Cerebellar cortex (tissue), 1 donor: ENCODE measurements at places on chromosomes 4 and X.

GRCh38 chr4:144894573-144894972 is 203.4 kb downstream of the ANAPC10 start:
- no peak for DNase-seq

GRCh38 chrX:40174001-40174853 is 76.5 kb upstream of the BCOR start:
- peak; percentile 42 for DNase-seq

GRCh38 chr4:111854494-111855087 is 290.7 kb upstream of the FAM241A start:
- DNase-seq, result peak; percentile 25

GRCh38 chr4:40586034-40586433 is 43.6 kb downstream of the RBM47 start:
- DNase-seq, result no peak

DNA sequence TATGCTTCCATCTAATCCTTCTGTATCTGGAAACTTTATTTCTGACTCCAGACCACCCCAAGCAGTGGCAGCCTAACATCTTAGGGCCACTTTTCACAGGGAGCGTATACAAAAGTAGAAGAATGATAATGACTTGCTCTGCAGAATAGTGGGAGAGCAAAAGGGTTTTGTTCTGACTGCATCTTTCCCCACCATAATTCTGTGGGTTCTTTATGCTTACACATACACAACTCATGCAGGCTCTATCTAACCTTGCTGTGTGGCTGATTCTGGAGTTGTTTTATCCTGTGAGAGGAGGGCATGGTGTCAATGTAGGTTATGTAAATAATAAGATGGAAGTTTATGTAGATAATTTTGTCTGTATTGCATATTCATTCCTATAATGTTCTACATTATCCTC is 42.4 kb upstream of the NDNF start:
- no peak for DNase-seq

- no peak for DNase-seq
Observed at GRCh38 chrX:130725519-130725918, 177.5 kb downstream of the ENOX2 start.

GRCh38 chrX:87517571-87518141 is at the start of gene KLHL4:
TSS of gene KLHL4 (plus strand) at chrX:87517802. CDS start at chrX:87517894, 92 bp downstream.
- DNase-seq, result no peak

GRCh38 chr4:2354760-2355159 is 63.7 kb downstream of the ZFYVE28 start:
- no peak for DNase-seq

- no peak for DNase-seq
Observed at GRCh38 chr4:71050809-71051208, 57.4 kb downstream of the DCK start.

- no peak for DNase-seq
Observed at GRCh38 chr4:579543-580175, 3.6 kb upstream of the TMEM271 start.

- no peak for DNase-seq
Observed at GRCh38 chr4:131370846-131371245, 1778.2 kb upstream of the PCDH10 start.

GRCh38 chr4:127239902-127240763 is 392.6 kb upstream of the INTU start:
- no peak for DNase-seq

- no peak for DNase-seq
Observed at GRCh38 chr4:108426493-108426892, 193.9 kb upstream of the RPL34 start.

- no peak for DNase-seq
Observed at GRCh38 chr4:151541389-151542071, 132.6 kb downstream of the FHIP1A start.

DNA sequence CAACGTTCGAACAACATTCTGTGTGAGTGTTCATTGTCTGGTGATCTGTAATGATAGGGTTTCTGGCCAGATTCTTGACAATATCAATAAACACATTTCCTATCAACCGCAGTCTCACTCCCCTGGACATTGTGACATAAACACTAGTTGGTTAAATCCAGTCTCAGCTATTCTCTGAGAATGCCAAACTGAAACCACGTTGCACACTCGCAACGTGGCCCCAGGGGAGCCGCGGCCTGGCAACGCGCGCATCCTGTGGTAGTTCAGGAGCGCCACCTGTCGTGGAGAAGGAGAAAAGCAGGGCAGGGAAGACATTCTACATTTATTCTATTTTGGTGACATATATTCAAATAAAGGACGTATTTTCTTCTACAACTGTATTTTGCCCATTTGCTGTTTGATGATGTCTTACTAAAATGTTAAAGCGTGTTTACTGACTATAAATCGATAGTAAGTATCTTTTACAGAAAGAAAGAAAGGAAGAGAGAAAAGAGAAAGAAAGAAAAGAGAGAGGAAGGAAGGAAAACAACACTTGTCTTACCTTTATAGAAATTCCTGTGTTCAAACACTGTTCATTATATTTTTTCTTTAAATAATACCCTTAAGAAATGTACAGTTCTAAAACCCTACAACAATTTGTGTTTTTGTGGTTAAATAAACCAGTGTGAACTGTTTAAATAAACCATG is 738.3 kb upstream of the FRG1 start:
- peak; percentile 3 for DNase-seq

GRCh38 chrX:137563681-137564651 is 2.0 kb upstream of the ZIC3 start:
- DNase-seq, result no peak

GRCh38 chrX:1169189-1169588 is 43.3 kb downstream of the CRLF2 start:
- DNase-seq, result no peak

- no peak for DNase-seq
Observed at GRCh38 chrX:68061206-68061535, 372.1 kb downstream of the OPHN1 start.

DNA sequence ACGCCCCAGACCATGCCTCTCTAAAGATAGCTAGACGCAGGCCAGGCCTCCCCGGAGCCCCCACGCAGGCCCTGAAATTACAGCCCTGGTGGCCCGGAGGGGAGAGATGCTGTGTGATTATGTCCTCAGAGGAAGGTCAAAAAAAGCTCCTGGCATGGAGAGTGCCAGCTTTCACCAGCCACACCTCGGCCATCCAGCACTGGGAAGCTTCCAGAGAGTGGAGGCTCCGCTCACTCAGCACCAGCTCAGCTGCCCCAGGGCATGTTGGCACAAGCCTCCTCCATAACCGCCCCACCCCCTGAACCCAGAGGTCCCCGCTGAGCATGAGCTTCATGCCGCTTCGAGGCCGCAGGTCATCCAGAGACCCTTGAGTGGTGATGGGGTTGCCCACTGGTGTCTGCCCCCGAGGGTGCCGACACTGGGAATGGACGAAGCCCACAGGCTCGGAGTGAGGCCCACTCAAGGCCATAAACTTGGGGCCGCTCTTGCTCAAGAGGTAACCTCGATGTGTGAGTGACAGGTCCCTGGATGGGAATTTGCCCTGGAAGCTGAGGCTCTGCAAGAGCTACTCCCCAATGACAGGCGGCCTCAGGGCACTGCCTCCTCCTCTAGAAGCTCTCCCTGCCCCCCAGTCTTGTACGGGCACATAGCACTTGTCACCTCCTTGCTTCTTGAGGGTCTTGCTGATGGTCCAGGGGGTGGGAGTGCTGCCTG is 4.4 kb upstream of the BGN start:
- no peak for DNase-seq

- DNase-seq, result no peak
Observed at GRCh38 chr4:143382596-143382995, 45.9 kb downstream of the GAB1 start.

DNA sequence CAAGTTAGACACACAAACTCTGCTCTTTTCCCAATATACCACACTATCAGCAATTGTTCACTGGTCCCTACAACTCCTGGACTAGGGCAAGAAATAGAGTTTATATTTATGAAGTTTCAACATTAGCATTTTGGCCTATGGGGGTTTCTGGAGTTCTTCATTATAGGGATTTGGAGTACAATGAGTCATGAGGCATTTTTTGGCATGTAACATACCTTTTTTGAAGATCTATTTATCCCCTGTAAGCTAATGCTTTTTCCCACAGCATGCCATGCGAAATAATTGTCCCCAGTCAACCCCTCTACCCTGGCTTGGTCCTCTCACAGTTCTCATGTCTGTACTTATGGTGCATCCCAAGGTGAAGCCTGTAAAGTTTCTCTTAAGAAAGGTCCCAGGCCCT is 36.7 kb upstream of the EDA2R start:
- DNase-seq, result no peak

DNA sequence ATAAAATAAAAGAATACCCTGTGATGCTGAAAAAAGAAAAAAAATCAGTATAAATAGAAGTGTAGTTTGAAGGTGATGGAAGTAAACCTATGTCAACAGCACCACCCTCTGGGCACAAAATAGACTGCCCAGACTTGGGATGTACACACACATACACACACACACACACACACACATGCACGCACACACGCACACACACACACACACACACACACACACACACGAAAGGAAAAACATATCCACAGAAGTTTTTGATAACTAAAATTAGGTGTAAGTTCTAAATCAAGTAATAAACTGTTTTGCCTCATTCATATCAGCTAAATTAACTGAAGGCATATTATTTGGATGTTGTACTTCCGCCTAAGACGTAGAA is 40.5 kb downstream of the ANXA5 start:
- DNase-seq, result peak; percentile 42

DNA sequence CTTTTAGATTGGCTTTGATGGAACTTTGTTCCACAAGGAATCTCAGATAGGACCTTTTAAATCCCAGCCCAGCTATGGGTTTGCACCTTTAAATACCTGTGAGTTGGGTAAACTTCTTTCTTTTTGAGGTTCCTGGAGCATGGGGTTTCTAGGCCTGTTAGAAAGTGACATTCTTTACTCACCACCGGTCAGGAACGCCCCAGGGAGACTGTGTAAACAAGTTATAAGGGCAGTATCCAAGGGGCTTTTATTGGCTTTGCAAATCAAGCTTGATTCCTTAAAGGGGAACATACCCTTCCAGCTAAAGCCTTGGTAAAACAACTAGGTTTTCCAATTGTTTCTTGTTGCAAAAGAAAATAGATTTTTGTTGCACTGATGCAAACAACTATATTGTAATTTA is 93.4 kb downstream of the TENT5D start:
- DNase-seq, result no peak

DNA sequence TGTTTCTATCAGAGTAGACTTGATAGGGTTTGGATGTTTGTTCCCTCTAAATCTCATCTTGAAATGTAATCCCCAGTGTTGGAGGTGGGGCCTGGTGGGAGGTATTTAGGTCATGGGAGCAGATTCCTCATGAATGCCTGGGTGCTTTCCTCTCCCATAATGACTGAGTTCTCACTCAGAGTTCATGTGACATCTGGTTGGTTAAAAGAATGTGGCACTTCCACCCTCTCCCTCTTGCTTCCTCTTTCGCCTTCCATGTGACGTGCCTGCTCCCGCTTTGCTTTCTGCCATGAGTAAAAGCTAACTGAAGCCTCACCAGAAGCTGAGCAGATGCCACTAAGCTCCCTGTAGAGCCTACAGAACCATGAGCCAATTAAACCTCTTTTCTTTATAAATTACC is 47.3 kb upstream of the SRPX start:
- DNase-seq, result no peak

- DNase-seq, result no peak
Observed at GRCh38 chr4:102667001-102667400, 93.8 kb downstream of the MANBA start.

GRCh38 chrX:75986976-75987375 is 185.9 kb upstream of the PBDC1 start:
- DNase-seq, result no peak

GRCh38 chr4:150280081-150280895 is 202.0 kb downstream of the DCLK2 start:
- DNase-seq, result no peak

DNA sequence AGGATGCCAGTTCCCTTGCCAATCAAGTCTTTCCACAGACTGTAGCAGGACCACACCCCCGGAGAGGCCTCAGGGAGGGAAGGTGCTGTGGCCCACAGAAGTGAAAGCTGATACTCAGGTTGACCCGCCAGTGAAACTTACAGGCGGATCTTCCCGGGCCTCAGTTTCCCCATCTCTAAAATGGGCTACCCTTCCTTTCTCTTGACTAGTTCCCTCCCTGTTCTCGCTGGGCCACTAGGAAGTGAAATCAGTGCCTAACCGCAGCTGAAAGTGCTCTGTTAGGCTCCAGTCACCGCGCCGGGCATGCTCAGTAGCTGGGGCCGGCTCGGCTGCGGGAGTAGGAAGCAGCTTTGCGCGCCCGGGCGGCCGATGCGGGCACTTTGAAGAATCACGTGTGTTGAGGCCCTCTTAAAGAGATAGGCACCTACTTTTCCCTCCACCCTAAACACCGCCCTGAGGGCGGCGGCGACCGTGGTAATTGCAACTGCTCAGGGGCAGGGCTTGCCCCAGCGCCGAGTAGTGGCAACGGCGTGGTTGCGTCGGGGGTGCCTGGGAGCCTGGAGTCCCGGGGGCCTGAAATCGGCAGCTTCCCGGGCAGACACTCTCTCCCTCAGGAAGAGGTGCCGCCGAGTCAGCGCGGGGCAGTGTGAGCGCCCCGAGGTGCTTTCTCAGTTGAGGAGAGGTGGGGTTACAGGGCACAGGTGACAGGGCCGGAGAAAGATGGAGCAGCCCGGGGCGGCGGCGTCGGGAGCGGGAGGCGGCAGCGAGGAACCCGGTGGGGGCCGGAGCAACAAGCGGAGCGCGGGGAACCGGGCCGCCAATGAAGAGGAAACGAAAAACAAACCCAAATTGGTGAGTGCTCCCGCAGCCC is at the start of gene DIAPH2:
DIAPH2 (plus strand) TSS at position 504 of the 871 bp plus-strand sequence.
- peak; percentile 35 for DNase-seq

DNA sequence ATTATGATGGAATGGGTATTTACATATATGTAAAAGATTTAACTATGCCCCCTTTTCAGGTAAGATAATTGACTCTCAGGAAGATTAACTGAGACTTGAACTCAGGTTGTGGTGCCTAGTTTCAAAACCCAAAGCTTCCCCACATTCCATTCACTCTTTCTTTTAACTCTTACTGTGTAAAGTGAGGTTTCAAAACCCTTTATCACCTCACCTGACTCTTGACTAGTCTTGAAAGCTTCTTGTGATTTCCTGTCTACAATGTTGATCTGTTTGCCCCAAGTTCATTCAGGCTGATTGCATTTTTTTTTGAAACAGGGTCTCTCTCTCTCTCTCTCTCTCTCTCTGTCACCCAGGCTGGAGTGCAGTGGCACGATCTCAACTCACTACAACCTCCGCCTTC is 40.5 kb upstream of the RAPGEF2 start:
- DNase-seq, result no peak

DNA sequence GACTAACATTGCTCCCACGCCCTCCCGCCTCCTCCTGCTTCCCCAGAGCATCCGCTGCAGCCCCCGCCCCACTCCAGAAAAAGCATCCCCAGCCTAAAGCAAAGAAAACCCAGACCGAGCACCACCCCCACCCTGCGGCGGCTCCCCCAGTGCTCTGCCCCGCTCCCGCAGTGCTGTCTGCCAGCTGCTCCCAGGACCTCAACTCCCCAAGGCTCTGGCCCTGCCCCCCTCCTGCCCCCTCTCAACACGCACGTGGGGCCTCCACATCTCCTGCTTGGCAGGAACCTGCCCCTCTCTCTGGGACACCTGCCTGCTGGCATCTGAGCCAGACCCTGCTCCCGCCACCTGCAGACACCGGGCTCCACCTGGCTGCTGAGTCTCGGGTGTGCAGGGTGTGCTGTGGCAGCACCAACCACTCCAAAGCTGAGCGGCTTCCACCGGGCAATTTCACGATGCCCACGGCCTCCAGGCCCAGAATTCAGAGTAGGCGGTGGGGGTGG is 79.4 kb downstream of the FAM53A start:
- peak; percentile 75 for DNase-seq

GRCh38 chr4:33104273-33104672 is 2384.1 kb downstream of the PCDH7 start:
- DNase-seq, result no peak
